Fibroblast of skin of left quadriceps (primary cell): ENCODE measurements at places on chromosomes 3 and 15.

DNA sequence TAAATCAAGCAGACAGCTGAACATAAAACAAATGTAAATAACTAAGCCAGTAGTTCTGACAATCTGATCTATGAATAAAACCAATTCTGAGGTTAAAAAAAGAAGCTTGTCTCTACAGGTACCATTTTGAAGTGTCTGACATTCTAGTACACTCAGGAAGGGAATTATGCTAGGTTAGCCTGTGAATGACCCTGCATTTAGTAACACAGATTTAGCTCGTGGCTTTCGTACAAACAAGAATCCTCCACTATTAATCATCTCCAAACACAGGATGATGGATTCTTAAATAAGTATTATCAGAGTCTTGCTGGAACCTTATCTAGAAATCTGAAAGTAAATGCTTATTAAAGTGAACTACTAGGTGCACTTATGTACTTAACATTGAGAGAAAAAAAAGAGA lies 1120.1 kb downstream of the ROBO1 start:
- no peak for DNase-seq

DNA sequence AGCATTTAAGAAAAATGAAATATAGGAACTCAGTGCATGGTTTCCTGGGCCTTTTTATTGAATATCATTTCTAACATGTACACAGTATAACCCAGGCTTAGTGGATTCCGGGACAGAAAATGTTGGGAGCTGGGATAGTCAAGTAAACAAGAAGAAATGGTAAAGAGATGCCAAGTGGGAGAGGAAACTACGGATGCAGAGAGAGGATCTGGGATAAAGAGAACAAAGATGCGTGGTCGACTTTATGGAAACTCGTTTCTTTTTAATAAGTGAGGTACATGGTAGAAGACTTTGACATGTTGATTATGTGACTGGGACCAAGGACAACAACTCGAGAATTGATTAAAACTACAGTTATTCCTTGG lies 1.2 kb upstream of the GPR176 start:
- DNase-seq = no peak

GRCh38 chr15:80389370-80389769 lies 14.8 kb upstream of the ARNT2 start:
- DNase-seq = no peak

GRCh38 chr3:190108804-190109203 lies 11.9 kb downstream of the P3H2 start:
- DNase-seq = no peak

DNA sequence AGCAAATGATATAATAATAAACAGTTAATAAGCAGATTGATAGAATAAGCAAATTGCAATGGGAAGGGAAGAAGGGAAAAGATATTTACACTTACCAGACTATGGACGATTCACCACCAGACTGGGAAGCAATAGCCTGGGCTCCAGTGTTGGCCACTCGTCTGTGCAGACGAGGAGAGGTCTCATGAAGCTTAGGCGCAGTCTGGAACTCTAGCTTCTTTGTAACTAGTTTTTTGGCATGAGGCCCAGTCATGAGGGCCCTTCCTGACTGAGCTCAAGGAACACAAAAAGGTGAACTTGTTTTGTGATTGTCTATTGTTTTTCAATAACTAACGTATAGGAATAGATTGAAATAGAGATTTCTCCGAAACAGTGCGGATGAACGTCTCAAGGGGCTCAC lies 63.3 kb upstream of the GATM start:
- DNase-seq = no peak

DNA sequence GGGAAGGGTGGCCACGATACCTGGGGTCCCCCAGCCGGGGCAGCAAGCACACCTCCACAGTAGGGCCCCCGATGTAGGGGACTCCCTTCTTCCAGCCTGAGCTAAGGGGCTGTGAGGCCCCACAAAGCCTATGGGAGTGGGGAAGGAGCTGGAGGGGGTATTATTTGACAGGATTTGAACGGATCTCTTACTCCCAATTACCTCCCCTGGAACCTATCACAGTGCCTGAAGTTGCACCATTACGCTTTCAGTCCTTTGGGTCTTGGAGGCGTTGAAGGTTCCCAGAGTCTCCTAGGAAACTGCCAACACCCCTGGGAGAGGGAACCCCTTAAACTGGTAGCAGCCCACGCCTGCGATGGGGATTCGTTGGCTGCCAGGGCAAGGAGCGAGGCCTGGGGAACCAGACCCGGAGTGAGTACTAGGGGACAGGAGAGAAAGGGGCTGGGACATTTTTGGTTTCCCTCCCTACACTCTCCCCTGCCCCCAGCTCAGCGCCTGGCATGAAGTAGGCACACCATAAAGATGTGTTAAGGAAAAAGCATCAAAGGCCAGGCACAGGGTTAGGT lies 409 bp upstream of the LHFPL4 start:
- DNase-seq = no peak

DNA sequence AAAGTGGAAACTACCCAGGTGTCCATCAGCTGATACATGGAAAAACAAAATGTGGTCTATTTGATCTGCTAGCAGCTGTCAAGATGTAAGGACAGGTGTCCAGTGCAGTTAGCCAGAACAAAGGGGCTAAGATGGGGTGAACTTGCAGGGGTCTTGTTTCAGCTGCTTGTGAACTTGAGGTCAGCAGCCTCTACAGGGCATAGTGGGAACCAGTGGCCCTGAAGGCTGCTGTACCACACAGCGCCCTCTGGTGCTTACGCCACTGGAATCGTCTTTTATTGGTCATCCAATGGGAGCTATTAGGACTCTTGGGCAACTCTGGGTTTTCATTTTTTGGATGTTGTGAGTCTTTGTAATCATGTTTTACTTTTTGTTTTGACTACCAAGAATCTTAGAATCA lies 62.2 kb upstream of the CTSH start:
- no peak for DNase-seq

DNA sequence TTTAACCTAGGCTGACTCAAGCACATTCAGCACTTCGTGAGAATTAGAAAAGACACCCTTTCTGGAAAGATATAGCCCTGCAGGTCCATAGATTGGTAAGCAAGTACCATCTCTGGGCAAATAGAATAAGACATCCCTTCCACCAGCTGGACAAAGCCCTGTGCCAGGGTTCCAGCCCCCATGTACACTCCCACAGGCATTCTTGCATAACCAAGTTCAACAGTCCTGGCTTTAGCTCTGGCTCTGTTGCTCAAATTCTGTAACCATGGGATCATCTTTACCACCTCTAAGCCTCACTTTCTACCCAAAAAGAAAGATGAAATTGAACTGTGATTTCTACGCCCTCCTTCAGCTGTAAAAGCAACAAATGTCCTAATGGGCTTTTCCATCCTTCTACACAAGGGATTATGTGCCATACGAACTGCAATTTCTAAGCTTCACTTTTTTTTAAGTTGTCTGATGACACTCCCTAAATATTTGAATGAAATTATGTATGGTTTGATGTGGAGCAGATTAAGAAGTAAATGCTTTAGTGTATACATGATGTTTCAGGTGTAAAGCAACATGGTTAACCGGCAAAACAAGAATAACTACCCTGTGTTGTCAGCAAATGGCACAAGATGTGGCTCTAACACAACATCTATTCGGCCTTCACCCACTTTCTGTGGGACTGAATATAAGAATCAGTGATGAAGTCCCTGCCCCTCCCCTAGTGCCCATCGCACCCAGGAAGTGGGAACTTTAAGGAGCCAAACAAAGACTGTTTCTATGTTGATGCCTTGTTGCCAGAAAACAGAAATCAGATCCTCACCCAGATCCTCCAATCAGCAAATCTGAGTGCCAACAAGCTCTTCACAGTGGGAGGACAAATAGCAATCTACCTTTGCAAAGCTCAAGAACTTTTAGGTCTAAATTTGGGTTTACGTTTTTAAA lies 165.7 kb downstream of the P3H2 start:
- no peak for DNase-seq

DNA sequence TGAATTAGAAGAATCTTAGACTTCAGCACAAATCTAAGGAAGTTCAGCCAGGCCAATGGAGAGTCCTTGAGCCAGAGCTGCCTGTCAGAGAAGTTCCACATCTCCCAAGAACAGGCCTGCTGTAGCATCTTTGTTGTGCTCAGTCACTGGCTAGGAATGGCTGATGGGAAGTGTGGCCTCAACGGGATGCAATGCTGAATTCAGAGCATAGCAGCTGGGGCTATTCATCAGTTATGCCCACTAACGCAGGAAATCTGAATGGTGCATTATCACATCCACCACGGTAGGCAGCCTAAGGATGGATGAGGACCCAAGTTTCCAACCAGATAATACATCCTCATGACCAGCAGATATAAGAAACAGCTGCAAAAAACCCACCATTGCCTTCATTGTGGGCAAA lies 3.2 kb upstream of the EIF1B start:
- DNase-seq = no peak

- DNase-seq = no peak
These were observed 352.8 kb upstream of the SEMA6D start for GRCh38 chr15:47364230-47365141.

- DNase-seq = no peak
These were observed 223.1 kb downstream of the RBMS3 start for GRCh38 chr3:29503958-29504357.

DNA sequence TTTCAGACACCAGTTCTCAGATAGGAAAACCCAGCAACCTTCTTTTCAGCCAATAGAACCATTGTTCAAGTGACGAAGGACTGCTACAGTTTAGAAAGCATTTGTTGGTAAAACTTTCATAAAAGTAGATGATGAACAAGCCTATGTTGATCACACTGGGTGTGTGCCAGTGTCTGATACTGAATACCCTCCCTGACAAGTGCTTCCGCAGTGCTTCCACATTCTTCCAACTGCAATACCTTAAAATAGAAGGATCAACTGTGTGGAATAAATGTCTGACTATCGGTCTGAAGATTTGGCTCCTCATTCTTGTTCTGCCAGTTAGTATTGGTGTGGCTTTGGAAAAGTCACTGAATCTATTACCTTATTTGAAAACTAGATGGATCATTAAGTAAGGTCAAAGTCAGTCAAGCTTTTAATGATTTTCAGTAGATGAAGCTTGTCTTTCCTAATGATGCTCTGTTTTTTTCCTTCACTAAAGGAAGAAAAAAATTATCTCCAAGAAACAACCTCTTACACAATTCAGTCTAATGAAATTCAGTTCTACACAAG lies 479.4 kb upstream of the CBLB start:
- DNase-seq = no peak

- DNase-seq = no peak
These were observed 14.0 kb upstream of the SMAD3 start for GRCh38 chr15:67051088-67052045.

- DNase-seq = no peak
These were observed 32.0 kb downstream of the PLA2G4D start for GRCh38 chr15:42062284-42062806.

DNA sequence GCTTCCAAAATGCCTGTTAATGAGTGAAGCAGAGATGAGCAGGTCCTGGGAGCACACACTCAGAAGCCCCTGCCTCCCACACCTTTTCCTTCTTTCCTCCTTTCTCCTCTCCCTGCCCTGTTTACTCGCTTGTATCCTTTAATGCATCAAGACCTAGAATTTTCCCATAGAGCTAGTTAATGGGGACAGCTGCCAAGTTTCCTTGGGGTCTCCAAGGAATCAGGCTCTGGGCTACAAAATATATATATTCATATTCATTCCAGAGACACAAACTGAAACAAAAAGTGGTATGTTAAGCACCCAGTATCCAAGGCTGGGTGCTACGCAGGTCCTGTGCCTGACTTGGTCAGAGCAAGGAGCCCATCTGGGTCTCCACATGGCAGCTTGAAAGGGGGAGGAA lies 235.6 kb downstream of the MYRIP start:
- no peak for DNase-seq

- DNase-seq = no peak
These were observed 371.4 kb downstream of the ROBO2 start for GRCh38 chr3:77411334-77411733.

- DNase-seq = no peak
These were observed 49.5 kb upstream of the SEC13 start for GRCh38 chr3:10370429-10370828.

GRCh38 chr3:129461461-129462146 lies 21.6 kb downstream of the IFT122 start:
- DNase-seq = no peak

DNA sequence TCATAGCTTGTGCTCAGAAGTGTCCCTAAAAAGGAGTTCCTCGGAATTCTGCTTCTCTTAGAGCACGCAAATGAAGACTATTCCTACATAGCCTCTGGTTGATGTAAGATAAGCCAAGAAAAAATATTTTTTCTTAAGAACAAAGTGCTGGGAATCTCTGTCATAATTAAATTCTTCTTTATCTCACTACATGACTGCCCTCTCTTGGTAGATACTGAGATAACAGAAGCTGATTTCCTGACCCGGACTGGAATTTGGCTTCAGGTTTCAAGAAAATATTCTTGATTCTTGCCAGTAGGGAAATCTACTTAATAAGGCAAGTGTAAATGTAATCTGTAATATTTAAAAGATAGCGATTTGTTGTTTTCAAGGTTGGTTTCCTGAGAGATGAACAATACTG lies 31.3 kb upstream of the SETMAR start:
- peak; percentile 4 for DNase-seq

GRCh38 chr15:83153288-83153687 lies 45.8 kb downstream of the TM6SF1 start:
- no peak for DNase-seq

DNA sequence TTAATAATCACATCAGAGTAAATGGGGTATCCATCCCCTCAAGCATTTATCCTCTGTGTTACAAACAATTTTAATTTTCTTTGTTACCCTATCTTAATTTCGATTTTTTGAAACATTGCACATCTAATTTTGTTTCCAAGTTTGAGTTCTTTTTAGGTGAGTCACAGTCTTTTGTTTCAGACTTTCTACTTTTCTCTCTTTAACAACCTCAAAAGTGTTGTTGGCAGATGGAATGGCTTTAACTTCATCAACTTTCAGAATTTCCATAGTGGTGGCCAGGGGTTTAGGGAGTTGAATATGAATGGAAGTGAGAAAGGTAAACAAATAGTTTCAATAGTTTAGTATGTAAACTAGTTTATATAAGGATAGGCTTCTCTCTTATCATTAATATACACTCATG lies 223.0 kb upstream of the MLF1 start:
- DNase-seq = peak; percentile 5

DNA sequence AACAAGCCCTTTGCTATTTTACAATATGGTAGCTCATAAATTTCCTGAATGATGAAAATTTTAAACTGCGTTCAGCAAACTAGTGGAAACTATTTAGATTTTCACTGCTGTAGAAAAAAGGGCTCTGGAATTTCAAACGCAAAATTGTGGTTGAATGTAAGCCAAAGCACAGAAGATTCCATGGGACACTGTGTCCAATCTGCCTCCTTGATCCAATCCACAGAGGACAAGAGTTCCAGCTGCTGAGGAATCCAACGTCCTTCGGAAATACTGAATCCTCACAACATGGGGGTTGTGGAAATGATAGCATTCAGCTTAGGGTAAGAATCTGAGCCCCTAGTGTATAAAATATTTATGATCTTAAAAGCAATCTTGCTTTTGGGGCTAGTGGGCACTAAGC lies 161.0 kb downstream of the PLD1 start:
- DNase-seq = no peak

DNA sequence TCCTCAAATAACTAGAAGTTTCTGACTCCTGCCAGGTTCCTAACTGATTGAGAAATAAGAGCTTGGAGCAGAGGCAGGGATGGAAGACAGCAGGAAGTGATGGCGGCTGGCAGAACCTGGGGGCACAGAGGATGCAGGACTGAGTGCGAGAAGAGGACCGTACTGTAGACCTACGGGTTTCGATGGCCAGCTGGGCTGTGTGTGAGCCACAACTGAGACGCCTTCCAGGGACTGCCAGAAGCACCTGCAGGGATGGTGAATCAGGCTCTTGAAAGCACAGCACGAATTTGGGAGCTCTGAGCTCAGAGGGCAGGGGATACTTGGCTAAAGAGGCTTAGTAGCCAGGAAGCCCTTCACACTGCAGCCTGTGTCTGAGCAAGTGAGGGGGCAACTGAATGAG lies 165.6 kb downstream of the ABHD5 start:
- DNase-seq = no peak
